ENCODE measurements at places on chromosomes 13 and 19.

GRCh38 chr13:90307136-90307535, 1040.4 kb upstream of the MIR17HG start:
- no peak for DNase-seq

DNA sequence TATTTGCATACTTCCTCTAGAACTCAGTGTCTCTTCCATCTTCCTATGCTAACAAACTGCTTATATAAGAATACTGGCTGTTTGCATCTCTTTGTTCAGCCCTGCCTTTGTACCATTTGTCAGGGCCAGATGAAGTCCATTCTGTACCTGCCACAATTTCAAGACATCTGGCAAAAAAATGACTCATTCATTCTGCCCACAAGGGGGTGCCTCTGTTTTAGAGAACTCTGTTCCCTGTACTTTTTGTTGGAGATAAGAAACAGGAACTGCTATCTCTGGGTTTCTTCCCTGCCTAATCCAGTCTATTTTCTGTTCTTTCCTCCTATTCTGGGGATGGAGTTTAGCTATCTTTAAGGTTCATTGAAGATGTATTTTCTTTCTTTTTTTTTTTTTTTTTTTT, 23.0 kb downstream of the ZNF568 start:
- no peak for DNase-seq

- no peak for DNase-seq
Observed at GRCh38 chr13:80802946-80803345, 462.0 kb upstream of the SPRY2 start.

DNA sequence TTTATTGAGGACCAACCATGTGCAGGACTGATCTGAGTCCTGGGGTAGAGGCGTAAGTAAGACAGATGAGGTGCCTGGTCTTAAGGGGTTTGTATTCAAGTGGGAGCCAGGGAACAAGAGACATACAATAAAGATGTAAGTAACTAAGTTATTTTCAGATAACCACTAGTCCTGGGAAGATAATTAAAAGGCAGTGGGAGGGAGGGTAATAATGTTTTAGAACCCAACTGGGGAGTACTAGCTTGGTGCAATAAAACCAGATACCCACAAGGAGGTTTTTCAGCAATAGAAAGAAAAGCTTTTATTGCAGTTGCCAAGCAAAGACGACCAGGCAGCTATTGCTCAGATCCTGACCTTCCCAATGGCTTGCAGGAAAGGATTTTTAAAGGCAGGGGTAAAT, 893.7 kb downstream of the UQCRFS1 start:
- no peak for DNase-seq

DNA sequence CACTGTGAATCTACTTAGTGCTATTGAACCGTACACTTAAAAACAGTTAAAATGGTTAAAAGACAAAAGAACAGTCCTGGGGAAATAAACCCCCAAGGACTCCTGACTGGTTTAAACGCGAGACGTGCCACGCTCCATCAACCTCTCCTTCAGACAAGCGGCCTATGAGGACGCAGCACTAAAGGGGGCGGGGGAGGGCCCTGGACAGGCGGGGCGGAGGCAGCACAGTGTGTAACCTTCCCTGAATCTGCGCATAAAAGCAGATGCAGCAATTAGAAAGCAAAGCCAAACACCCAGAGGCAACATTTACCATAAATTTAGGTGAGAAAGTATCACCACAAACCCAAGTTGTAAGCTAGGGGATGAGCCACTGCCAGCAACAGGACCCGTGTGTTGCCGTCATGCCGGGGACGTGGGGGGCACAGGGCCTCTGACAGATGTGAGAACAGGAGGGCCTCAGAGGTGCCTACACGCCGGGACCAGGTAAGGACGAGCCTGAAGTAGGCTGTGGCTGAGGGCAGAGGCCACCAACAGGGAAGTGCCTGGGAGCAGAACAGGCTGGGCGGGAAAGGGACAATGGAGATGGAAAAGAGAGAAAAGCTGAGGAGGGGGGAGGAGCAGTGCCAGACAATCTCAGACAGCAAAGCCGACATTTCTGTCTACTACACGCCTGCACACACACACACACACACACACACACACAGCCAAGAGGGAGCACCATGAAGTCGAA, 15.3 kb upstream of the ADPRHL1 start:
- DNase-seq, result no peak

- DNase-seq, result no peak
Observed at GRCh38 chr13:113992276-113993005, 18.6 kb upstream of the C13orf46 start.

- no peak for DNase-seq
Observed at GRCh38 chr13:85528491-85529217, 270.6 kb downstream of the SLITRK6 start.

- DNase-seq, result no peak
Observed at GRCh38 chr19:46840498-46840942, 10.1 kb downstream of the AP2S1 start.

- DNase-seq, result no peak
Observed at GRCh38 chr19:47507924-47508553, 6.8 kb downstream of the NAPA start.

DNA sequence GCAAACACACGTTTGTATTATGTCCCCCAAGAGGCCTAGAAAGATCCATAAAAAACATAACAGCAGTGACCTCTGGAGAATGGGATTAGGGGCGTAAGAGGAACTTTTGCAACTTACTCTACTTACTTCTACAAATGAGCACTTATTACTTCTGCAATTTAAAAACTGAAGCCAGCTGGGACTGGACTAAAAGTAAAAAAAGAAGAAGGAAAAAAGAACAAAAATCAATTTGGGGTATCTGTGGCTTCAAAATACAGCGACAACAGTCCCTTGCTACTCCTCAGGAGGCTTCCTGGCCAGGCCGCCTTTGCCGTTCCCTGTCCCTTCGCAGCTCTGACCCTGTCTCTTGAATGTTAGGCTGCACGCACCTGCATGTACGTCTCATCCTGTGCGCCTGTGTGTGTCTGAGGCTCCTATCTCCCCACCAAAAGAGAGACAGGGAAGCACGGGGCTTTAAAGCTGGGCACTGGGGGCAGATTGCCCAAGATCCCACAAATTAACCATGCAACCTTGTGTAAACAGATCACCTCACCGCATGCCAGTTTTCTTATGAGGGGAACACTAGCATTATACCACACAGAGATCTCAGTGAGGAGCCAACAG, 12.1 kb upstream of the FKRP start:
- no peak for DNase-seq
